ENCODE measurements at places on chromosomes 12 and 14.

GRCh38 chr12:52953181-52953841, 4.4 kb downstream of the KRT18 start:
- DNase-seq: no peak

DNA sequence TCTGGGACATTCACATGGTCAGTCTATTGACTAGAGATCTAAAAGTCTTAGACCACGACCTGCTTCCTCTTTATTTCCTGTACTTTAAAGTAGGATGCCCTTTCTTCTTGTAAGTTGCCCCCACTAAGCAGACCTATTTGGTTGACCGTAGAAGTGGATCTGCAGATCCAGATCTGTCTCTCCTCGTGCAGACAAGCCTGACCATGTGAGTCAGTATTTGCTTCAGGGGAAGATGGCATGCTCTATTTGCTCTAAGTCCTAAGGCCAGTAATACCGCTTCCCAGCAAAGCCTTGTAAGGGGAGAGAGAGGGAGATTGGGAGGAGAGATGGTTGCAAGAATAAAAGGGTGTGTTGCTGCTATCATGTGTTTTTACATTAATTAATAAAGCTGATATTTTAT, 46.8 kb downstream of the KCNC2 start:
- DNase-seq: no peak

DNA sequence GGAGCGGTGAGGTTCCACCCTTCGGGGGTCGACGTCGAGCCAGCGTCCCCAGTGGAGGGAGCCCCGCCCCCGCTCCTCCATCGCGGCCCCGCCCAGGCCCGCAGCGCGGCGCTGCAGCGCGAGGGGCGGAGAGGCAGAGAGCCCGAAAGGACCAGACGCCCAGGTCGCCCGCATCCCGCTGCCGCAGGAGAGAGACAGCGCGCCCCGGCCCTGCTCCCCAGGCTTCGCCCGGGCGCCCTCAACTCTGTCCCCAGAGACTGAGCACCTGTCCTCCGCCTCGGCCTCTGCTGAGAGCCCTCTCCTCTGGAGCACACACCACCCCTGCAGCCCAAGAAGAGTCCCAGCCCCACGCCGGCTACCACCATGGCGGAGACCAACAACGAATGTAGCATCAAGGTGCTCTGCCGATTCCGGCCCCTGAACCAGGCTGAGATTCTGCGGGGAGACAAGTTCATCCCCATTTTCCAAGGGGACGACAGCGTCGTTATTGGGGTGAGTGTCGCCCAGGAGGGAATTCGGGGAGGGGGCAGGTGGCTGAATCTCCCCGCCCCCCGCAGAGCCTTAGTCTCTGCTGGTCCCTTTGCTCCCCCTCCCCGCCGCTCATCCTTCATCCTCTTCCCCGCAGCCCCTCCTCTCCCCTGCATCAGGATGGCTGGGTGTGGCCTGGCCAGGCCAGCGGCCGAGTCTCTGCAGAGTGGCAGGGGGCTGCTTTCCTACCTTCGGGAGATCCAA, at the start of gene KIF5A:
KIF5A (plus strand) TSS at position 136 of the 732 bp plus-strand sequence; CDS start at position 364, 228 bp downstream.
- no peak for DNase-seq

GRCh38 chr12:67981287-67982162, 7.7 kb upstream of the IFNG-AS1 start:
- peak; percentile 86 for DNase-seq

- DNase-seq: no peak
Measured at GRCh38 chr12:53328043-53328435, 6.6 kb upstream of the AAAS start.

DNA sequence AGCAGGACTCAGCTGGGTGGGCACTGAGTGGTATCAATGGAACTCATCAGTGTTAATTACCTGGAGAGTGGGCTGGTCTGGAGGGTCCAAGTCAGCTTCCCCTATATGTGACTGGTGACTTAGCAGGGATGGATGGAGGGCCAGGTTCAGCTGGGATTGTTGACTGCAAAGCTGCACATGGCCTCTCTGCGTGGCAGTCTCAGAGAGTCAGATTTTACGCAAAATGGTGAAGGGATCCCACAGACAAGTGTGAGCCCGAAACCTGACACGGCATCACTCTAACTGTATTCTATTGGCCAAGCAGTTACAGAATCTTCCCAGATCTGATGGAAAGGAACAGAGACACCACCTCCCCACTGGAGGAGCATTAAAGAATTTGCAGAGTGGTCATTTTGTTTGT, 716.0 kb upstream of the TBX3 start:
- DNase-seq: no peak

DNA sequence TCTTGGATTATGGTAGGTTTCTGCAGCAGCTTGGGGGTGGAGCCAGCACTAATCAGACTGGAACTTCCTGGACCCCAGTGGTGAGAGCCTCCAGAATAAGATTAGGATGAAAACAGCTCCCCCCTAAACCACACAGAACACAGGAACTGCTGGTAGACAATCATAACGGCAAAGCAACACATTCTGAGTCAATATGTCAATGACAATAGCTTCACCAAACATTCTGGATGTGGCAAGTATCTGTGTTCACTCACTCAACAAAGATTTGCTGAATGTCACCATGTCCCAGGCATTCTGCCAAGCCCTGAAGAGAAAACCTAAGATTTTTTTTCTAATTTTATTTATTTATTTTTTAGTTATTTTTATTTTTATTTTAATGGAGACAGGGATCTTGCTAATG, 65.2 kb downstream of the LRRC74A start:
- DNase-seq: no peak

GRCh38 chr14:35534208-35534872, 376 bp downstream of the INSM2 start:
- DNase-seq: no peak

DNA sequence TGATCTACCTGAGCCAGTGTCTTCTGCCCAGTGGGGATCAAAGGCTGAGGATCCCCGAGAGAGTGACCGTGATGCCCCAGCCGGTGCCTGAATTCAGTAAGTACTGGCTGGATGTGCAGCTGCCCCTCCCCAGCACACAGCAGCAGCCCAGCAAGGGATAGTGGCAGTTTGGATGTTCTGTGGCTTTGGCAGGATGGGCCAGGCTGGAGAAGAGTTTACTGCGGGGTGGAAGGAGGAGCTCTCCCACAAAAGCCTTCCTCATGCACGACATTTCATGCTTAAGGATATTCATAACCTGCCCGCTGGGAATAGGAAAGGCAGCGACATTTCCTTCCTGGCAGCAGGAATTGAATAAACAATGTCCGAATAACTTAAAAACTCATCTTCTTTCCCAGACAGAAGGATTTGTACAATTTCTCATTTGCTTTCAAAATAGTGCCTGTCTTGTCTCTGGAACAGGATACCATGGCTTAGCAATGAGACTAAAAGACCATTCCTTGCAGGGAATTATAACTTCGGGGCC, 135.6 kb upstream of the PRMT8 start:
- DNase-seq: no peak

DNA sequence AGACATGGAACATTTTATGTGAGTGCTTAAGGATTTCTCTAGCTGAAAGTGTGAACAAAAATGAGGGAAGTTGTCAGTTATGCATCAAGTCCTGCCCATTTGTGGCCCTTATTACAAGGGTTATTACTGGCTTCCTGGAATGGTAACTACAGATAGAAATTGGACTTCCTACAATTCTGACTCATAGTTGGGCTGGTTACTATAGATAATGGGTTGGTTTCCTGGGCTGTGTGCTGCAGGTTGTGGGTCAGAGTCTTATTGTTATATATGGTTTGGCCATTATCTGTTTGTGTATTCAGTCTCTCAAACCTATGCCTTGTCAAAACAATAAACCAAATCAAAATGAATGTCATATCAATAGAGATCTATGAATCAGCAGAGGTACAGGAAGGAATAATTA, 313.7 kb downstream of the ADAMTS20 start:
- DNase-seq: no peak

DNA sequence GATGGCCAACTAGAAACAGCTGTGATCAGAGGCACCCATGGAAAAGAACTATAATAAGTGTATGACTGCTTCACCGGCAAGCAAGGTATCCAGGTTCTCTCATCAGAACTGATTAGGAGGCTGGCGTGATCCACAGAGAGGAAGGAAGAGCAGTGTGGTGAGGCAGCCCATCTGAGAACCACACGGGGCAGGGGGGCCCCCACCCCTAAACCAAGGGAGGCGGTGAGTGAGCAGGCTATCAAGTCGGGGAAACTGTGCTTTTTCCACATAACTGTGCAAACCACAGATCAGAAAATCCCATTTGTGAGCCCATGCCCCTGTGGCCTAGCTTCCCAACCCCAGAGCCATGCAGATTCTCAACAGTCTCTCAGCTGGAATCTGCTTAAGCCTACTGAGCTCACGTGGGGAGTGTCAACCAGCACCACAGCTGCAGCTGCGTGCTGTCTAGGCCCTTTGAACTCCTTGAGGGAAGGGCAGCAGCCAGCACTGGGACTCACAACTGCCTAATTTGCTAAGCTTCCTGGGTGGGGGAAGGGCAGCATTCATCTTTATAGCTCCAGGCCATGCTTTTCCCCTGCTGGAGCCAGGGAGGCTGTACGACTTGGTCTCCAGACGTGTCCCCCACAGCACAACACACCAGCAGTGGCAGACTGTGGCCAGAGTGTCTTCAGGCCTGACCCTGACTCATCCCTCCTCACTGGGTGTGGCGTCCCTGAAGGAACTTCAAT, 444.4 kb upstream of the ATP2B1 start:
- DNase-seq: no peak

DNA sequence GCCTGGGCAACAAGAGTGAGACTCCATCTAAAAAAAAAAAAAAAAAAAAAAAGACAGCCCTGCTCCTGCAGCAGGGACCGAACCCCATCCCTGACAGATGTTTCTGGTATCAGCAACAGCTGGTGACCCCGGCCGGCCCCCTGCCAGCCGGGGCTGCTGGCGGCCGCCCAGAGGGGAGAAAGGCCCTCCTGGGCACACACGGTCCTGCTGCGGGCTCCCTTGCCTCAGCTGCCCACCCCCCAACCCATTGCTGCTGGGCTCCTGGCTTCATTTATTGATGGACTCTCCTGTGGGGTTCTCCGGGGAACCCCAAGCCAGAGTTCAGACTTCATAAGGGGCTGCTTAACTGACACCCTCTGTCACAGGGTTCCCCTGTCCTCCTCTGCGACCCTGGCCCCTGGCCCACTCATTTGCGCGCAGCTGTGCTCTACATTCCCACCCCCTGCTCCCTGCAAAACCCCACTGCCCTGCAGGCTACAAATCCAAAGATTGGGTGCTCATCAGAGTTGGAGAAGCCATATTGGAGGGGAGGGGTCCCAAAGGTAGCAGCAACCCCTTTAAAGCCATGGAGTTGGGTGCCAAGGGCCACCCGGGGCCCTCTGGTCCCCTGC, 103.6 kb upstream of the RTL1 start:
- DNase-seq: no peak

DNA sequence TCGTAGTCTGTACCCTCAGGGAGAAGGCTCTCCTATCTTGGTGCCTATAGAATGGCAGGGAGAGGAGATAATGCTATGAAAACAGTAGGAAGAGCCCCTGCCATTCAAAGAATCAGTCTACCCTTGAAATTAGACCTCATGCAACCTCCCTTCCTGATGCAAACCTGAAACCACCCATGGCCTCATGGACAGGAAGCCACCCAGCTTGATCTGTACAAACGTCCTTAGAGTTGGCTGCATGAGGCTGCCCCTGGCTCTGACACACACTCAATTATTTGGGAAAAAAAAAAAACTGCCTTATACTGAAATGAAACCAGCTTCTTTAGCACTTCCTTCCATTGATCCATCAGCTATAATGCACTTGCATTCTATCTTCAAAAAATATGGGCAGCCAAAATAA, 116.6 kb upstream of the BCL2L14 start:
- no peak for DNase-seq

GRCh38 chr12:25417071-25417470, 136.0 kb downstream of the LMNTD1 start:
- DNase-seq: no peak

- peak; percentile 61 for DNase-seq
Measured at GRCh38 chr12:110001596-110001995, 2.4 kb downstream of the ANKRD13A start.

Measured in AG04449 (cell line).